Pancreas (tissue), 10 donors: ENCODE measurements at places on chromosomes 13 and 19. TPM values are rescaled to one million over a fixed set of nuclear protein-coding genes. Genes with fewer than 3 reads are reported as not detected.

GRCh38 chr19:32743021-32743420 lies 23.5 kb downstream of the TDRD12 start:
- H3K36me3 ChIP-seq = no peaks in the 10 kb centered on the region
- H3K27me3 ChIP-seq = no peaks in the 10 kb centered on the region
- no peak overlapping the region for H3K4me3 ChIP-seq

DNA sequence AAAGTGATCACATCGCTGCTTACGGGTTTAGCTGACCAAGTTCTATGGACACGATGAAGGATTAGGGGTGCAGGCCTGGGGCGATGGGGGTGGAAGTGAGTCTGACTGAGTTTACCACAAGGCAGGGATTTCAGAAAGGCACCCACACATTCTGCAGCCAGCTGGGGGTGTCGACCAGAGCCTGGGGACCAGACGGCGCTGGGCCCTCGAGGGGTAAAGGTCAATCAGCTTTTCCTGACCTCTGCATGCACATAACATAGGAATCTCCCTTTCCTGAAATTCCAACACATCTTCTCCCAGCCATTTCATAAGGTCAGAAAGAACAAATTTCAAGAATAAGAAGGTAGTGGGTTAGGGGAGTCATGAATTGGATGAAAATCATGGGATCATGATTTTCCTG lies 92.0 kb downstream of the ZNF536 start:
- no peak overlapping the region for H3K27ac ChIP-seq
- no peaks in the 10 kb centered on the region for H3K36me3 ChIP-seq
- H3K4me3 ChIP-seq = no peak overlapping the region
- DNase-seq = no peak

- no peaks in the 10 kb centered on the region for H3K27me3 ChIP-seq
- H3K4me1 ChIP-seq = no peaks in the 10 kb centered on the region
- H3K27ac ChIP-seq = no peak overlapping the region
These were observed 25.0 kb upstream of the ZNRF4 start for GRCh38 chr19:5430237-5430636.

DNA sequence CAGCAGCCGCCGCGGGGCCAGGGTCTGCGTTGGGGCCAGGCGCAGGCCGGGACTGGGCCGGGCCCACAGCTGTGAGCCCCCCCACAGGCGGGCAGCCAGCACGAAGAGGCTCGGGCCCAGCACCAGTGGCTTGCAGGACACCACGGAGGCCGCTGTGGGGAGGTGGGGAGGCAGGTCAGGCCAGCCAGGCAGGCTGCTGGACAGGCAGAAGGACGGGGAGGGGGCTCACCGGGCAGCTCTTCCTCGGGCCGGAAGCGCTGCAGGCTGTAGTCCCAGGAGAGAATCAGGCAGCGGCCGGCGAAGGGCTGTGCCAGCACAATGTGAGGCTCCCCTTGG lies 8.3 kb downstream of the LGI4 start:
- no peak overlapping the region for H3K27ac ChIP-seq
- H3K27me3 ChIP-seq = no peaks in the 10 kb centered on the region
- H3K36me3 ChIP-seq = no peaks in the 10 kb centered on the region
- H3K4me1 ChIP-seq = no peaks in the 10 kb centered on the region

The PSG11 gene
- not detected for total RNA-seq

DNA sequence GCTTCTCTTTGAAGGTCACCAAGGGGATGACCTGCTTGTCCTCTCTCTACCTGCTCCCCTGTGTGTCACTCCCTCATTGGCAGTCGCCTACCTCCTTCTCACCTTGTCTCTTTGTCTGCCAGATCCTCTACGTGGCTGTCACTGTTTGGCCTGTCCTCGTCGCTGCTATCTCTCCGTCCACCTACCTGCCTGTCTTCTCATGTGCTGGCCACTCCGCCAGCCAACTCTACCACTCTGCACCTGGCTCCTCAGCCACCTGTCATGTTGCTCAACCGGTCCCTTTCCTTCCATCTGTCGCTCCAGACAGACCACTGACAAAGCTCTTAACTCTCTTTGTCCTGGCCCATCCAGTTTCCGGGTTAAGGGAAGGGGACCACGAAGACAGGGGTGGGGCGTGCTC lies at the start of gene KLK12:
KLK12 (minus strand) TSS at position 299 of the 400 bp plus-strand sequence. CDS start 381 bp downstream, outside the sequence.
- H3K27ac ChIP-seq = no peak within 1 kb of the TSS
- H3K36me3 ChIP-seq = no peaks in the 10 kb centered on the region

- no peaks in the 10 kb centered on the region for H3K36me3 ChIP-seq
- no peaks in the 10 kb centered on the region for H3K27me3 ChIP-seq
- no peak overlapping the region for H3K27ac ChIP-seq
- no peak for DNase-seq
- no peaks in the 10 kb centered on the region for H3K4me1 ChIP-seq
These were observed 222.9 kb downstream of the RFC3 start for GRCh38 chr13:34040863-34041262.

DNA sequence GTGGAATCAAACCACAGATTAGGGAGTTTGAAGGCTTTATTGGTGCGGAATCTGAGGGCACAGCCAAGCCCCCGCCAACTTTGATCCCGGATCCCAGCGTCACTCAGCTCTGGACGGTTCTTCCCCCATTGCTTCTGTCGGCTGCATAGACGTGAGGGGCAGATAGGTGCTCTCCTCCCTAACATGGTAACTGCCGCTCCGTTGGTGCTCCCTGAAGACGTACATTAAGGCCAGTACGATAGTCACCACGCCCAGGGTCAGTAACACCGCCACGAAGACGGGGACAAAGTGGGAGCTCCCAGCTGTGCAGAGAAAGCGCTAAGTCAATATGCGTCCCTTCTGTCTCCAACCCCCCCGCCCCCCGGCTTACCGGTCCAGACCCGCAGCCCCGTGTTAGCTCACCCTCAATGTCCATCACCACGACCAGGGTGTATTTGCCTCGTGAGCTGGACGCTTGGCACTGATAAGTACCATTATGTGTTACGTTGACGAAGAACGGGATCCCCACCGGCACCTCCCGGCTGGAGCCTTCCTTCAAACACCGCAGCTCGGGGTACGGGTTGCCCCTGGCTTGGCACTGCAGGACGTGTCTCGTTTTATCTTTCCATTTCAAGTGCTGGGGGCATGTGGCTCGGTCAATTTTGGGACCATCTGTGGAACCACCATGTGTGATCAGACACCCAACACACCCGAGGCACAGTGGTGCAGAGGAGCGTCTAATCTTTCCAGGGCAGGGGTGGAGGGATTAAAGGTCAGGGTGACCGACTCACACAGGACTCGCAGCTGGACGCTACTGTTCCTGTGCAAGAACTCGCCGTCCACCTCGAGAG lies 644 bp upstream of the RAVER1 start:
- H3K4me1 ChIP-seq = peaks cover 9% of the 10 kb centered on the region
- peak overlapping the region; percentile 83 for H3K27ac ChIP-seq
- no peaks in the 10 kb centered on the region for H3K36me3 ChIP-seq
- no peaks in the 10 kb centered on the region for H3K27me3 ChIP-seq
- H3K4me3 ChIP-seq = peak overlapping the region; percentile 94

The NLRP5 gene
- not detected for total RNA-seq

GRCh38 chr19:33493401-33494275 lies 28.0 kb downstream of the PEPD start:
- H3K36me3 ChIP-seq = no peaks in the 10 kb centered on the region
- no peak overlapping the region for H3K4me3 ChIP-seq
- no peak overlapping the region for H3K27ac ChIP-seq
- H3K4me1 ChIP-seq = no peaks in the 10 kb centered on the region
- no peaks in the 10 kb centered on the region for H3K27me3 ChIP-seq

DNA sequence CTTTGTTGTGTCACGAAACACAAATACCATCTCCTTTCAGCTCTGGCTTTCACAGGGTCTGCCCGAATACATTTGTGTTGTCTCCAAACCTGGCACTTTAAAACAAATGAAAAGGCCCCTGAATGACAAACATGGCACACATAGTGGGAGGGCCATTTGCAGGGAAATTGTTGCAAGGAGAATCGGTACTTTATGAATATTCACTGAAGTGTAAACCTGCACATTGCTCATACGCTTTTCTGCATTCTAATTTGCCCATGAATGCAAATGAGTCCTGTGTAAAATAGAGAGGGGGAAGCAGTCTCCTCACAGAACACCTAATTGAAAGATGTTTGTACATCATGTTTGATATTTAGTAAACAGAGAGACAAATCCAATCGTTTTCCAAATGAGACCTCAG lies 82.7 kb upstream of the PCDH8 start:
- no peak overlapping the region for H3K27ac ChIP-seq
- no peaks in the 10 kb centered on the region for H3K36me3 ChIP-seq
- no peaks in the 10 kb centered on the region for H3K27me3 ChIP-seq
- H3K4me3 ChIP-seq = no peak overlapping the region

- H3K4me1 ChIP-seq = no peaks in the 10 kb centered on the region
- no peak overlapping the region for H3K4me3 ChIP-seq
- no peaks in the 10 kb centered on the region for H3K36me3 ChIP-seq
These were observed 302.2 kb downstream of the EFNB2 start for GRCh38 chr13:106233134-106233735.

- no peak overlapping the region for H3K27ac ChIP-seq
- no peaks in the 10 kb centered on the region for H3K4me1 ChIP-seq
- DNase-seq = no peak
- no peak overlapping the region for H3K4me3 ChIP-seq
- no peaks in the 10 kb centered on the region for H3K27me3 ChIP-seq
- no peaks in the 10 kb centered on the region for H3K36me3 ChIP-seq
These were observed 14.6 kb downstream of the NACC1 start for GRCh38 chr19:13132471-13133180.

The NR2C2AP gene
- total RNA-seq = 6.9 TPM

The ZNF714 gene
- 4.3 TPM for total RNA-seq

DNA sequence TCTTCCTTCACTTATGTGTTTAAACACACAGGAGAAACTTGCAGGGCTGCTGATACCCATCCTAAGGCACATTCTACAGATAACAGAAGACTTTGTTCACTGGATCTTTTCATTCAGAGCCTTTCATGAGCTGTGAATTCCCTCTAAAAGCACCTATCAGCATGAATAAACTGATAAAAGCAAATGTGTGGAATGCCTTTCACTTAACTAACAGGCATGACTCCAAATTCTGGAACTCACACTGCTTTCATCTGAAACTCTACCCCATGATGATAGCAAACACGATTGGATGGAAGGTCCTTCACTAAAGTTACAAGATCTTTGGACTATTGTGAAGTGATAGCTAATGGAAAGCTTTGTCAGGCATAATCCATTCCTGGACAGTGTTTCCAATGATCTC lies 457.3 kb downstream of the EFNB2 start:
- no peaks in the 10 kb centered on the region for H3K4me1 ChIP-seq
- no peak for DNase-seq
- H3K36me3 ChIP-seq = no peaks in the 10 kb centered on the region
- H3K27me3 ChIP-seq = no peaks in the 10 kb centered on the region
- no peak overlapping the region for H3K27ac ChIP-seq
- H3K4me3 ChIP-seq = no peak overlapping the region

DNA sequence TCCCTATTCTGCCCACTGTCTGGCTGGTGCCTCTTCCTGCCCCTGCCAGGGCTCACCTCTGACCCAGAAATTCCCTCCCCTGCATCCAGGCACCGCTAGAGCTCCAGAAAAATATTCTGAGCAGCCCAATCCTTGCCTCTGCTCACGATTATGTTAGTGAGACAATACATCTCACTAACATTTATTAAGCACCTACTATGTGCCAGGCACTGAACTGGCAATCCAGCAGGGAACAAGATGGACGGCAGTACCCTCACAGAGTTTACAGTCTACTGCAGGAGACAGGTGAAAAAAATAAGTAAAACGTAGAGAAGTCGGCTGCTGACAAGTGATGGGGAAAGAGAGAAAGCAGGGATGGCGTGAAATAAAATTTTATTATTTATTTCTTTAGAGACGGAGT lies 5.5 kb downstream of the TINCR start:
- H3K36me3 ChIP-seq = no peaks in the 10 kb centered on the region
- H3K27ac ChIP-seq = no peak overlapping the region
- no peaks in the 10 kb centered on the region for H3K27me3 ChIP-seq
- no peaks in the 10 kb centered on the region for H3K4me1 ChIP-seq
- H3K4me3 ChIP-seq = no peak overlapping the region
- no peak for DNase-seq
